Myocyte (in vitro differentiated cells): ENCODE measurements at places on chromosomes 5 and 9. TPM values are rescaled to one million over a fixed set of nuclear protein-coding genes. Genes with fewer than 3 reads are reported as not detected.

GRCh38 chr5:33088176-33088575 is 352.6 kb upstream of the TARS1 start:
- DNase-seq = no peak

GRCh38 chr9:130940693-130941576 is 1.9 kb upstream of the FIBCD1 start:
- DNase-seq = no peak

DNA sequence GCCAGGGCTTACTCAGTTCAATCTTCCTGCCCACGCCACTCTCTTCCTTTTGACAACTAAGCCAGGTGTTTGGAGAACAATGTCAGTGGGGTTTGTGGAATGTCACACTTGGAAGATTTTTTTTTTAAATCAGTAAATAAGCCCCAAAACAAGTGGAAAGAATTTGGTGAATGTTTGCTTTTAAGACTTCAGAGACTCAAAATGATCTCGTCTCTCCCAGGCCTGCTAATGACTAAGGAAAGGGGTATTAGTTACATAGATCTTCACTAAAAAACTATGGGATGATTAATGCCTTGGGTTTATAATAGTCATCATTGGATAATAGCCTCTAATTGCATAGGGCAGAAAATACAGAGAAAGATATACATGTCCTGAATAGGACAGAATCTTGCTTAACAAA is 166.4 kb downstream of the DMRT2 start:
- DNase-seq = peak; percentile 5

DNA sequence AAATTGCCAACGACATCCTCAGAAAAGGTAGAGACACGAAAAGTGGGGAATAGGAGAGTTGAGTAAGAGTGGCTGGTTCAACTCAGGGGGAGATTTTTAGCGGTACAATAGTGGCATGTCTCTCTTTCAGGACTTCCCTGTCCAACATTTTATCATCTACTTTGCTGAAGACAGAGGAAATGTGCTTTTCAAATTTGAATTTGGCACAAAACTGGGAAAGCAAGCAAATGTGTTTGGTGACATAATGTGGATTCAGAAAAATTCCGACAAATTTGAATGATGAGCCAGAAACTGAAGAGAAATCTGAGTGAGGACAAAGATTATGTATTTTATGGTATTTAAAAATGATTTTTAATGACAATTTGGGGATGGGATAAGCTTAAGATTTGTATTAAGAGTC is 33.6 kb upstream of the ZNF608 start:
- no peak for DNase-seq

DNA sequence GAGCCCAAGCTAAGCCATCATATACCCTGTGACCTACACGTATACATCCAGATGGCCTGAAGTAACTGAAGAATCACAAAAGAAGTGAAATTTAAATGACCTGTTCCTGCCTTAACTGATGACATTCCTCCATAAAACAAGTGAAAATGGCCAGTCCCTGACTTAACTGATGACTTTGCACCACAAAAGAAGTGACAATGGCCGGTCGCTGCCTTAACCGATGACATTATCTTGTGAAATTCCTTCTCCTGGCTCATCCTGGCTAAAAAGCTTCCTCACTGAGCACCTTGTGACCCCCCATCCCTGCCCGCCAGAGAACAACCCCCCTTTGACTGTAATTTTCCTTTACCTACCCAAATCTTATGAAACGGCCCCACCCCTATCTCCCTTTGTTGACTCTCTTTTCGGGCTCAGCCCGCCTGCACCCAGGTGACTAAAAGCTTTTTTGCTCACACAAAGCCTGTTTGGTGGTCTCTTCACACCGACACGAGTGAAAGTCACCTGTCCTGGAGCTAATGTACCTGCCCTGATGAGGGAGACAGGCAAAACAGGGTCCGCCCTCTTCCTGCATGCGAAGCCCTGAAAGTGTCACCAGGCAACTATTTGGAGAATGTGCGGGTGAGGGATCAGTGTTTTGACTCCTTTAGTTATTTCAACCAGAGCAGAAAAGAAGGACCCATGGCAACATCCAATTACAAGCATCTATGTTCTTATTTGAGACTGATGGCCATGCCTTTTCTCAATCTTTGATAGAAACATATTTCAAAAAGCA is 266.1 kb downstream of the SMARCA2 start:
- no peak for DNase-seq

- DNase-seq = no peak
These were observed 47.9 kb upstream of the C5orf47 start for GRCh38 chr5:173941102-173941501.

DNA sequence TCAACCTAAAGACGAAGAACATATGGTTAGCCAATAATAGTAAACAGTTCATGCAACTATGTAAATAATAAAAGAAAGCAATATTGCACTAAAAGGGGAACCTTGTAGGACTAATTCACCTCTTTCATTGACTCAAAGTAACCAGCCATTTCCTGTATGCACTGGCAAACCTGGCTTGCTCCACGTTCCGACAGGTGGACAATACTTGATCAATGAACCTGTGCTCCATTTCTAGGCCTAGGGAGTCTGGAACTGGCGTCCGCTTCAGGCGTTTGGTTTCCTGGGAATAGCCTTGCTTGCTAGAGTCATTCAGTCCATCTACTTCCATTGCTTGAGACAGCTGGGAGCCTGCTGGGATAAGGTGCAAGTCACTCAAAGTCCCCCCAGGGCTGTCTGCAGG is 41.6 kb downstream of the PTAR1 start:
- DNase-seq = no peak

The ARID3C gene
- 0.16 TPM in 1 of 2 replicates, not detected in the other for total RNA-seq

- peak; percentile 78 for DNase-seq
These were observed 896 bp downstream of the EBF1 start for GRCh38 chr5:159098603-159099436.

GRCh38 chr5:88930335-88930734 is 47.4 kb upstream of the MEF2C start:
- peak; percentile 92 for DNase-seq

The HRH2 gene
- not detected in 2 replicates for total RNA-seq

- DNase-seq = peak; percentile 47
These were observed 10.6 kb downstream of the SPINK4 start for GRCh38 chr9:33250458-33250995.

The GCNT4 gene
- total RNA-seq = 0.35 and 0.47 TPM in 2 replicates

DNA sequence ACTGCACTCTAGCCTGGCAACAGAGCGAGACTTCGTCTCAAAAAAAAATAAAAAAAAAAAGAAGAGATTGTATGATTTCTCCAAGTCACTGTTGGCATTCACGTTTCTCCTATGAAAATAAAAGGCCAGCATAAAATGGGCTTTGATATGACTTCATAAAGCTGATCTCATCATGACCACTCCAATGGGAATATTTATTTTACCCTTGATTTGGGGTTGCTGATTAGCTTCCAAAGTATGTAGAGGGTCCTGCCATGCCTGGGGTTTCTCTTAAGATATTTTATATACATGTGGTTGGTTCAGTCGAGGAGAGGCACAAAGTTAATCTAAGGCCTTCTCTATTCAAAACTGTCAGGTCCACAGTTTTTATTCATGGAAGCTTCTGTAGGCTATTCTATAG is 247.0 kb upstream of the TNC start:
- no peak for DNase-seq

DNA sequence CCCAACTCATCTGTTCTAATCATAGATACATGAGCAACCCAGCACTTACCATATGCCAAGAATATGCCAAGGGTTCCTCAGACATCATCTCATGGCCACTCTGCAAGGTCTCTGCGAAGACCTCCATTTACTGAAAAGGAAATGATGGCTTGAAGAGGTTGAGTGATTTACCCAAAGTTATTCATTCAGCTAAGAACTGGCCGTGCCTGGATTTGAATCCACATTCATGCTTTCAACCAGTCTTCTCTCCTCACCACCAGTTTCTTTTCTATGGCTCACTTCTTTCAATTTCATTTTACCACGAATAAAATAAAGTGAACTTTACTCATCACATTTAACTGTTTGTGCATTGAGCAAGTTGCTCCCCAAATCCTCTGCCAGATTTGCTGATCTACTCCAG is 27.2 kb upstream of the FOXI1 start:
- no peak for DNase-seq

DNA sequence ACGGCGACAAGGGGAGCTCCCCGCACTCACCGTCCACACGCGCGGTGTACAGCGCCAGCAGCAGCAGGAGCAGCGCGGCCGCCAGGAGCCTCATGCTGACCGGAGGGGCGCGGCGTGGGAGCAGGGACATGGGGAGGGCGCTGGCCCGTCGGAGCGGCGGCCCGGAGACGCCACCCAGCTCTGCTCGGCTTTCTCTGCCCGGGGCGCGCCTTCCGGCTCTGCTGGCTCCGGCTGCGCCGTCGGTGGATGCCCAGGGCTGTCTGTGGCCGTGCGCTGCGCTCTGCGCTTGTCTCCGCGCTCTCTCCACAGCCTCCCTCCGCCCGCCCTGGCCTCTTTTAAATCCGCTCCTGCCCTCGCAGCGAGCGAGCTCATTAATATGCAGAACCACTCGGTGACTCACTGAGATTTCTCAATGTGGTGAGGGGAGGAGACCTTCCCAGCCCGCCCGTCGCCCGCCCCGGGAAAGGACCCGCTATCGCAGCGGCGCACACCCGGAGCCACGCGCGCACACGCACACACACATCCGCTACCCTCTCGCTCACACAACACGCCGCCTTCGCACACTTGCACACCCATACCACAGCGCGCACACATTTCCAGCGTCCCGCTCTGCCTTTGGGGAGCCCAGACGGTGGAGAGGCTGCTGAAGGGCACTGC is at the start of gene CXCL14:
Gene CXCL14, minus strand, starts transcription at position 307 of the 657 bp plus-strand sequence. Its CDS starts 213 bp downstream, at position 94.
- DNase-seq = no peak

The ARL14EPL gene
- 0.35 and 0.47 TPM in 2 replicates for total RNA-seq

The EQTN gene
- not detected in 2 replicates for total RNA-seq

The FCHSD1 gene
- 2.0 and 7.9 TPM in 2 replicates for total RNA-seq

The LCN15 gene
- total RNA-seq = not detected in 2 replicates

The KIF4B gene
- total RNA-seq = not detected in 2 replicates

DNA sequence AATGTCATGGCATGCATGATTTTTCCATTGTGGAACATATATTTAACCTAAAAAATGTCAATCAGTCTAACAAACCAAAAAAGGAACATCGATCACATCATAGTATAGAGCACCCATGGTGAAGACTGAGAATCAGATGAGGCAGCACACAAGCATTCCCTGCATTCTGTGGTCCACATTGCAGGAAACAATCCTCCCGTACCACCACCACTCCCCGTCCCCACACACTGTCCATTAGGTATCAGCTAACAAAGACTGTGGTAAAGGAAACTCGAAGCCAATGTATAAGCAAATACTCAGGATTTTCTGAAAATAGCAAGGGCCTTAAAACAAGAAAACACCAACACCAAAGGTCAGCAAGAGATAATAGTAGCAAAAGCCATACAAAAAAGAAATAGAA is 1104.4 kb upstream of the SEMA6A start:
- DNase-seq = peak; percentile 74

The GABRA6 gene
- total RNA-seq = not detected in 2 replicates

The PCDHA2 gene
- total RNA-seq = 0.36 TPM in 1 of 2 replicates, not detected in the other

GRCh38 chr5:151144922-151145321 is 12.7 kb downstream of the ANXA6 start:
- no peak for DNase-seq

The QRFP gene
- total RNA-seq = not detected in 2 replicates

The HTR4 gene
- total RNA-seq = not detected in 2 replicates

The BHMT2 gene
- 0.64 and 1.2 TPM in 2 replicates for total RNA-seq

The FANCG gene
- total RNA-seq = 6.1 and 8.7 TPM in 2 replicates

The CD274 gene
- total RNA-seq = 0.78 and 0.94 TPM in 2 replicates

The LCN1 gene
- not detected in 2 replicates for total RNA-seq

The IGFBPL1 gene
- 22.9 and 37.9 TPM in 2 replicates for total RNA-seq

GRCh38 chr5:129653057-129653375 is 94.9 kb upstream of the MINAR2 start:
- DNase-seq = peak; percentile 5

The TEX10 gene
- 27.9 and 31.4 TPM in 2 replicates for total RNA-seq

DNA sequence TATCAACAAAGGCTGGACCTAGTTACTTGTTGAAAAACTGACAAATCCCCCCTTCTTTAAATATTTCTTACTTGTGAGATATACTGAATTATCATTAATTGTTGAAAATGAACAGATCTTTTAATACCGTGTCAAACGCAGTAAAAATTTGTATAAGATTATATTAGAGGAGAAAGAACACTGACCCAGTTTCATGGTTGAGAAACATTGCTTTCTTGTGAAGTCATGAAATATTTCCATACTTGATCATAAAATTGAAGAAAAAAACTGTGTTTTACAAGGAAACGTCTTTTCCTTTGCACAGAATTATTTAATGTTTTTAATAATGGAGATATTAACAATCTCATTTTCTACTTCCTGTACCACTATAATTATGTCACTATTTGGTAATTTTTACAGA is 45.8 kb downstream of the MOCS2 start:
- DNase-seq = no peak

The TGFBR1 gene
- total RNA-seq = 53.9 and 60.4 TPM in 2 replicates

DNA sequence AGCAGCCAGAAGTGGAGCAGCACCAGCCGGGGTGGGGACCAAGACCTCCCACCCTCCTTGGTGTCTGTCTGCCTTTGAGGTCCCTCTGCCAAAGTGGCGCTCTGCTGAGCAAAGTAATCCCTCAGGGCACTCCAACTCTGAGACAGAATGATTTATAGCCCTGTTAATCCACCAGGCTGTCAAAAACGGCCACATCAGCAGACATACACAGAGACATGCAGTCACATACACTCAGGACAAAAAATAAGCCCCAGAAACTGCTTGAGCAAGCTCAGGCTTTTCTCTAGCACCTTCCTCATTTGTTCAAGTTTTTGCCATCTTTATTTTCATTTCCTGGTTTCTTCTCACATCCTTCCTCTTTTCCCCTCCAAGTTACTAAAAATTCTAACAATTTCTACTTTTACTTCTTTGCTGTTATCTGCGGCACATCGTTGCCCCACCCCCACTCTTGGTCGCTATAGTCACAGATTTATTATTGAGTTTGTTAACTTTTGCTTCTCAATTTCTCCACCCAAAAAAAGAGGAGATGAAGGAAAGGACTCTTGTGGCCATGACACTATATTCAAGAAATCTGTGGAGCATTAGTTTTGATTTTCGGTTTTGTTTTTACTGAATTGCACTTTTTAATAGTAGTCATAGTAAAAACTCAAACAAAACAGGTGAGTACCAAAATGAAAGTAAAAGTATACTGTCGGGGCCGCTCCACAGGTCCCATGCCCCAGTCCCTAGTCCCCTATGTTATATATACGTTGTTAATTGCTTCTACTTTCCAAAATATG is 17.4 kb upstream of the ADRB2 start:
- DNase-seq = no peak

The ADAMTS13 gene
- total RNA-seq = 1.2 and 2.5 TPM in 2 replicates
